ENCODE measurements at places on chromosomes 13 and 19. TPM values are rescaled to one million over a fixed set of nuclear protein-coding genes. Genes with fewer than 3 reads are reported as not detected.

DNA sequence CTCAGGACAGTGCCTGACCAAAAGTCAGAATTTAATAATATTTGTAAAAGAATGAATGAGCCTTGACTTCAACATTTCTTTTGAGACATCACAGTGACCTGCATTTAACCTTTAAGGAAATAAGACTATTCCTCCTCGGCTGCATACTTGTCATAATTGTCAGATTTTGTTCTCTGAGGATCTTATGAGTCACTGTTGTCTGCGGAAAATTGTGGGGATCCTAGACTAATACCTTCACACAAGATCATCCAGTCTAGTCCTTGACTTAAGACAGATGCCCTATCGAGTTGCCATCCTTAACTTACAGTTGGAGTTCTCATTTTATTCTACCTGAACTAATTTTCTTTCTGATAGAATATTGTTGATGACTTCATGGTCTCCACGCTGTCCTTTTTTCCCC, 198.4 kb downstream of the DLEU7 start:
- no peak for DNase-seq
- H3K4me1 ChIP-seq = no peaks in the 10 kb centered on the region
- no peak overlapping the region for H3K27ac ChIP-seq
- H3K36me3 ChIP-seq = no peaks in the 10 kb centered on the region

GRCh38 chr13:56012644-56013043, 1128.1 kb upstream of the PRR20A start:
- H3K4me1 ChIP-seq = no peaks in the 10 kb centered on the region
- no peaks in the 10 kb centered on the region for H3K27me3 ChIP-seq
- H3K4me3 ChIP-seq = no peak overlapping the region
- no peak for DNase-seq

DNA sequence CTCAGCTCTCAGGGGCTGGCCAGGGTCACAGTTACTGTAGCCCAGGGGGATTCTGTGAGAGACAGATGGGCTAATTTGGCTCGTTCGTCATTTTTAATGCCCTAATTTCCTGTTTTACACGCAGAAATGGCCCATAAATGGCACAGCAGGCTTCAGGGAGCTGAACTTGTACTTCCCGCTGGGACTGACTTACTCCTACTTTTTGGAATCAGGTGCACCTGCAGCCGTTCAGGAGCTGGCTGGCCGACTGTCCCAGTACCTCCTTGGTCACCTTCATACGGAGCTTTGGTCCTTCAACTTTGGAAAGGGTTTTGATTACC, 62.4 kb upstream of the URI1 start:
- peaks cover 40% of the 10 kb centered on the region for H3K27me3 ChIP-seq
- peaks cover 9% of the 10 kb centered on the region for H3K4me1 ChIP-seq
- no peaks in the 10 kb centered on the region for H3K36me3 ChIP-seq
- DNase-seq = no peak
- H3K4me3 ChIP-seq = peak overlapping the region; percentile 21

GRCh38 chr13:75946536-75947284, 310.6 kb downstream of the LMO7 start:
- no peak for DNase-seq
- H3K27ac ChIP-seq = no peak overlapping the region
- no peaks in the 10 kb centered on the region for H3K4me1 ChIP-seq
- H3K27me3 ChIP-seq = no peaks in the 10 kb centered on the region
- H3K4me3 ChIP-seq = no peak overlapping the region

Gene TEKTIP1
- not detected for total RNA-seq

Gene GIPR
- not detected for total RNA-seq

Gene IL4I1
- not detected for total RNA-seq

All from HepG2 (cell line).